ENCODE measurements at places on chromosomes 16 and 17. TPM values are rescaled to one million over a fixed set of nuclear protein-coding genes. Genes with fewer than 3 reads are reported as not detected.
A peak's percentile ranks its signal among the peaks of the same experiment; 100 is the strongest.

- DNase-seq, result no peak
Observed at GRCh38 chr16:56897026-56897799, 32.2 kb downstream of the SLC12A3 start.

- DNase-seq, result peak; percentile 31
Observed at GRCh38 chr17:49633250-49633649, 44.6 kb downstream of the SPOP start.

- DNase-seq, result peak; percentile 68
Observed at GRCh38 chr17:48543107-48543853, 1.6 kb downstream of the HOXB2 start.

GRCh38 chr17:79045842-79046196 lies 21.9 kb downstream of the C1QTNF1 start:
- peak; percentile 89 for DNase-seq

- no peak for DNase-seq
Observed at GRCh38 chr16:29845656-29846055, 17.4 kb downstream of the CDIPT start.

GRCh38 chr17:31580706-31581490 lies 189.4 kb downstream of the RAB11FIP4 start:
- DNase-seq, result peak; percentile 57

DNA sequence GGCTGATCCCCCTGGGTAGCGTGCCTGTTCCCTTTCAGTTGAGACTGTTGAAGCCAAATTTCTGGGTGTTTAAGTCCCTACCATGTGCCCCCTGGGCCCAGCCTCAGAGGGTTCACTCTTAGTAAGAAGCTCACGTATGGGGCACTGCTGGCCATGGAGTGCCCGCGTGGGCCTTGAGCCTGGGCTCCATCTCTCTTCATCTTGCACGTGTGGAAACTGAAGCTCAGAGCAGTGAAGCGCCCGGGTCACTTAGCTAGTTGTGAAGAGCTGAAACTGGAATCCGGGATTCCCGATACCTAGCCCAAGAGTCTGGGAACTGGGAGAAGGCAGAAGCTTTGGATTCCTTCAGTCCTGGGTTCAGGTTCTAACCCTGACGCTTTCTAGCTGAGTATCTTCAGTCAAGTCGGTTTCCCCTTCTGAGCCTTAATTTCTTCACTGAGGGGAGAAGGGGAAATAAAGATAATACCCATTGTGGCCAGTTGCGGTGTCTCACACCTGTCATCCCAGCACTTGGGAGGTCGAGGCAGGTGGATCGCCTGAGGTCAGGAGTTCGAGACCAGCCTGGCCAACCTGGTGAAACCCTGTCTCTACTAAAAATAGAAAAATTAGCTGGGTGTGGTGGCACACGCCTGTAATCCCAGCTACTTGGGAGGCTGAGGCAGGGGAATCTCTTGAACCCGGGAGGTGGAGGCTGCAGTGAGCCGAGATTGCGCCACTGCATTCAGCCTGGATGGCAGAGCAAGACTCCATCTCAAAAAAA lies 103.9 kb downstream of the OR1D5 start:
- DNase-seq, result no peak

DNA sequence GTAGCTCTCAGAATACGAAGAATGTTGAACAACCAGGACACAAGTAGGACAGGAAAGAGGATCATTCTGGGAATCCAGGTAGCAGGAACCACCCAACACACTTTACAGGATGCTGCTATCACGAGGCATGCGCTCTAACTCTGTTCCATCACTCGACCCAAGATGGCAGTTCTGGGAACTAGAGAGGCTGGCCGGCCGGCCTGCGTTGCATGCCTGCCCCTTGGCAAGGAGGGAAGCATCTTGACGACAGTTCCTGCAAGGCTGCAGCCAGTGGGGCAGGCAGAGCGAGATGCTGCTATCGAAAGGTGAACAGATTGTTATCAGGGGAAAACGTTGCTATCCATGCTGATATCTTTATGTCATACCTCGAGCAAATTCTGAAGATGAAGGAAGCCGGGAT lies 19.2 kb upstream of the SLC46A1 start:
- DNase-seq, result no peak

DNA sequence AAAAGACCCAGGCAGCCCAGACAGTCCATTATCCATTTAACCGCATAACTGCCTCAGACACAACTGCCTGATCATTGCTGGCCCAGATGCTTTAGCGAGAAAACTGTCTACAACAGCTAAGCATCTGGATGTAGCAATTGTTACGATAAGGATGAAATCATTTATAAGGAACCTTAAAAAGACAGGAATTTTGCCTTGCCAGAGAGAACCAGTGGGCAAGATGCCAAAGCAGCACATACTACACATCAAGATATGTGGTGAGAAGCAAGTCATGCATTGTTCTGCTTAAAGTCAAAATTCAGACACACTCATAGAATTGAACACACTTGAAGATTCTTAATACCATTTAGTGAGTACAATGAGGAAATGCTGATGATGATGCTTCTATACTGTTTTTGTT lies 1525.3 kb downstream of the CDH8 start:
- no peak for DNase-seq

GRCh38 chr16:22912654-22913053 lies 98.7 kb downstream of the HS3ST2 start:
- no peak for DNase-seq

- no peak for DNase-seq
Observed at GRCh38 chr17:75060434-75061054, 13.5 kb downstream of the KCTD2 start.

- peak; percentile 4 for DNase-seq
Observed at GRCh38 chr16:83211711-83212110, 584.9 kb downstream of the CDH13 start.

DNA sequence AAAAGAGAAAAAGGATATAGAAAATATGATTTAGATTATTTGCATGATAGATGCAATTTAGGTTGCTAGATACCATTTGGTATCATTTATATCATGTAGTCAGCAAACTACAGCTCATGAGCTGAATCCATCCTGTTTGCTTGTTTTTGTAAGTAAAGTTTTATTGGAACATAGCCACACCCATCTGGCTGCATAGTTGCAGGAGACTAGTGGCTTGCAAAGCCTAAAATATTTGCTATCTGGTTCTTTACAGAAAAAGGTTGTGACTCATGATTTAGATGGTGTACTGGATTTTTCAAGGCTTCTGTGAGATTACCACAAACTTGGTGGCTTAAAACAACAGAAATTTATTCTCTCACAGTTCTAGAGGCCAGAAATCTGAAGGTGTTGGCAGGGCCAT lies 49.9 kb downstream of the MAP2K4 start:
- DNase-seq, result no peak

DNA sequence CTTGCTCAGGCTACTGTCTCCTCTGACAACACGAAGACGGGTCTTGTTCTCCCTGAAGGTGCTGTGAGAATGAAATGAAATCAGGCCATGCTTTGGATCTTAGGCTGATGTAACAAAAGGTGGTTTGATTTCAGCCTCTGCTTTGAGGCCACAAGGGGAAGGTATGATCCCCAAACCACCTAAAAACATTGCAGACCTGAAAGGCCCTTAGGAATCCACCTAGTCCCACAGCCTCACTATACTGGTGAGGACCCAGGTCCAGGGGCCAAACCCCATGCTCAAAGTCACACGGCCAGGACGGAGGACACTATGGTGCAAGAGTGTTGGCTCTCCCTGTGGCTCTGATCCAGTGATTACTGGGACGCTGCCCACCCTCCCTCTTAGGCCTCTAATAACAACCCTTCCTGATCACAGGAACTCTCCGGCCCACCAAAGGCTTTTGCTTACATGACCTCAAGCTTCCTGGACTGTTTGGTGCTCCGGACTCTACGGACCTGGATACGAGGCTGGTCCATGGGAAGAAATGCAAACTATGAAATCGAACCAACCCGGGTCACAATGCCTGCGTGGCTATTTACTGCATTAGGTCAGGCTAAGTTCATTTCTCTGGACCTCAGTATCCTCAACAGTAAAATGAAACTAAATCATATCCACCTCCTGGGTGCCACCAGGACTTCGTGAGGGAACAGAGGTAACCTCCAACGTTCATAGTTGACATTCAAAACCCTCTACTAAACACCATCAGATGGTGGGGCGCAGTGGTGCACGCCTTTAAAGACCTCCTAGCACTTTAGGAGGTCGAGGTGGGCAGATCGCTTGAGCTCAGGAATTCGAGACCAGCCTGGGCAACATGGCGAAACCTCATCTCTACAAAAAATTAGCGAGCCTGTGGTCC lies 1.5 kb downstream of the TRIM25 start:
- no peak for DNase-seq

- no peak for DNase-seq
Observed at GRCh38 chr17:56478836-56479447, 114.6 kb upstream of the NOG start.

- DNase-seq, result no peak
Observed at GRCh38 chr16:11232852-11233726, 22.9 kb downstream of the SOCS1 start.

DNA sequence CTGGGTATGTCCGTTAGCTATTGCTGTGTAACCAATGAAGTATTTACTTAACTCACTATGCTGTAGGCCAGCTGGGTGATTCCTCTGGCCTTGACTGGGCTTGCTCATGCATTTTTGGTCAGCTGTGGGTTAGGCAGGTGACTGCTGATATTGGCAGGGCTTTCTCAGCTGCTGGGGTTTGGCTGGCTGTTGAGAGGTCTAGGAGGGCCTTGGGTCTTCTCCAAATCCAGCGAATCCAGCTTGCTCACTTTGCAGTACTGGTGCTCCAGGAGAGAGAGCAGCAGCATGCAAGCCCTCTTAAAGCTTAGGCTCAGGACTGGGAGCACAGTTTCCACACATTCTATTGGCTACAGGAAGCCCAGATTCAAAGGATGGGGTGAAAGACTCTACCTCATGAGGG lies 270.1 kb downstream of the PHKB start:
- no peak for DNase-seq

DNA sequence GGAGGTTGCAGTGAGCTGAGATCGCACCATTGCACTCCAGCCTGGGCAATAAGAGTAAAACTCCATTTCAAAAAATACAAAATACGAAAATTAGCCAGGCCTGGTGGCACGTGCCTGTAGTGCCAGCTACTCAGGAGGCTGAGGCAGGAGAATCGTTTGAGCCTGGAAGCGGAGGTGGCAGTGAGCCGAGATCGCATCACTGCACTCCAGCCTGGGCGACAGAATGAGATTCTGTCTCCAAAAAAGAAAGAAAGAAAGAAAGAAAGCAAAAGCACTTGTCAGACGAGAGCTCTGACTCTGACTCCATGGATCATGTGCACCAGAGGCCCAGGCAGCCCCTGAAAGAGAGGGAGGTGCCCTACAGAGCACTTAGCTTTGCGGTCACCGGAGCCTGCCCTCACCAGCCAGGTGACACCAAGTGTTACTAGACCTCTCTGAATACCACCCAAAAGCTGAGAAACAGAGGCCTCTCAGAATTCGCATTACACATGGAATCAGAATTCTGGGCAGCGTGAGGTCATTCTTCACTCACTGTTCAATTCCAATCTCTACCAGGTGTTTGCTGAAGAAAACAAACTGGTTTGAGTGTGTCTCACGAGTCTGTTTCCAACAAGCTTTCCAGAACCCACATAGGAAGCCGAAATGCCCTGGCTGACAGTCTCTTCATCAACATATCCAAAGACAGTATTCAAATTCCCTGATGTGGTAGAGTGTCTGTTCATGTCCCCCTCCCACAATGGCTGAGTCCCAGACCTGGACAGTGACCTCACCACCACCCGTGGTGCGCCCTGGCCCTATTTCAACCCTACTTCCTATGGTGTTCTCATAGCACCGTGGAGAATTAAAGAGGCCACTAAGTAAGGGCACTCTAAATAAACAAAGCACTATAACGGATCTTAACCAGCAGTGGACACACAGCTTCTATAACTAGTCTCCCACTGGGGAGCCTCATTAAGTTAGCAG lies 1.5 kb downstream of the FLCN start:
- DNase-seq, result peak; percentile 35

- DNase-seq, result peak; percentile 3
Observed at GRCh38 chr16:58753711-58754134, 19.6 kb upstream of the GOT2 start.

DNA sequence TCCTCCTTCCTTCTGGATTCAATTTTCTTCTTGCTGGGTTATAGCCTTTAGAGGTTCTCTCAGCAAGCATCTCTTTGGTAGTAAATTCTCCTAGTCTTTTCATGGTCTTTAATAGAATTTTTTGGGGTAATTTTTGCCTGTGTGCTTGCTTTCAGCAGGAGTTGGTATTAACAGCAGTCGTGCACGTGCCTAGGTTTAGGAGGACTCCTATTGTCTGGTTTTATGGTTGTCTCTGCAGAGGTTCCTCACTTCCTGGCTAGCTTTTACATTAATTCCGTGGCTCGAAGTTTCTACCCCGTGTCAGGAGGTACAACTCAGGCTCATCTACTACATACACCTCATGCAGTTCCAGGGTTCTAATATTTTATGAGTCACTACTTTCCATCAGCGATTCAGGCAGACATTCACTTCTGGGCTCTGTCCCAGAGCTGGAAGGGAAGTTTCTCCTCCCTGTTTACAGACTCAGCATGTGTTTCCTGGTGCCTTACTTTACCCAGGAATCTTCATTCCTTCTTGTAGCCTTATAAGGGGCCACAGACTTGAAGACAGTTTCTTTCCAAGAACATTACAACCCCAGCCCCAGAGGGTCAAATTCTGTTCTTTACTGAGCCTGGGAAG lies 643.6 kb downstream of the HS3ST4 start:
- DNase-seq, result no peak

GRCh38 chr17:76878568-76878967 lies 10.4 kb downstream of the MGAT5B start:
- DNase-seq, result no peak

- no peak for DNase-seq
Observed at GRCh38 chr16:50694206-50694605, 800 bp downstream of the NOD2 start.

DNA sequence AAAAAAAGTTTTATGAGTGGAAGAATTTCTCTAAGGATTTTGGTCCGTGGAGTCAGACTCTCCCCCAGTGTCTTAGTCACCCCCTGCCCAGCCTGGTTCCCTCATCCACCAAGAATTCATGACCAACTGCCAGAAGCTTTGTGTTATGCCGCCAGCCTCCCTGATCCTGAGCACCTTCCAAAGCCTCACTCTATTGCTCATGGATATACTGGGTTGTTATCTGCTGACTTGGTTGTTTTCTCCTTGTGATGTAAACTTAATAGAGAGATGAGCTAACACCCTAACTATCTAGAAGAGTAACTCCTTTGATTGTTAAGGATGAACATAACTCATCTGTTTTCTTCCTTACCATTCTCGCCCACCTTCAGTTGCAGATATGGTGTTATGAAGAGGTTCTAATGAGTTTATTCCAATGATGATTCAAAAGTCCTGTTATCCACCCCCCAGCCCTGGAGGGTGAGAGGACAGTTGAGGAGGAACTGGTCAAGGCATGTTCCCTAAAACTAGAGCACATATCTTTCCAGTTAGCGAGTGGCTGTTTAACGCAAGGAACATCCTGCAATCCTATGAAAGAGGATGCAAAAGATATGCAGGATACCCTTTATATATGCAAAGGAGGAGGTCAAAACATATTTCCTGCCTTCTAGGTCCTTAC lies 1.5 kb upstream of the PSMD3 start:
- no peak for DNase-seq

GRCh38 chr17:60059082-60059481 lies 19.6 kb downstream of the HEATR6 start:
- DNase-seq, result no peak

- no peak for DNase-seq
Observed at GRCh38 chr17:40175928-40176753, 1.1 kb upstream of the RAPGEFL1 start.

SHBG gene
- 1.1 TPM for polyA plus RNA-seq

TMIGD1 gene
- not detected for polyA plus RNA-seq

RHBDL1 gene
- polyA plus RNA-seq, result 0.84 TPM

KRTAP4-2 gene
- not detected for polyA plus RNA-seq

PLEKHH3 gene
- polyA plus RNA-seq, result 54.5 TPM

PRR35 gene
- polyA plus RNA-seq, result 0.07 TPM

MMP15 gene
- polyA plus RNA-seq, result 25.6 TPM

TBX21 gene
- 0.20 TPM for polyA plus RNA-seq

PPP1R27 gene
- polyA plus RNA-seq, result 14.6 TPM

TOM1L1 gene
- polyA plus RNA-seq, result 8.6 TPM

CCDC200 gene
- polyA plus RNA-seq, result 7.7 TPM

Measured in muscle of leg (tissue), 16 donors.